ENCODE measurements at places on chromosomes 13 and 19.

- DNase-seq: no peak
Measured at GRCh38 chr13:43414111-43414510, 372.7 kb downstream of the ENOX1 start.

- DNase-seq: peak; percentile 95
Measured at GRCh38 chr19:10812902-10813404, 23.1 kb downstream of the TMED1 start.

DNA sequence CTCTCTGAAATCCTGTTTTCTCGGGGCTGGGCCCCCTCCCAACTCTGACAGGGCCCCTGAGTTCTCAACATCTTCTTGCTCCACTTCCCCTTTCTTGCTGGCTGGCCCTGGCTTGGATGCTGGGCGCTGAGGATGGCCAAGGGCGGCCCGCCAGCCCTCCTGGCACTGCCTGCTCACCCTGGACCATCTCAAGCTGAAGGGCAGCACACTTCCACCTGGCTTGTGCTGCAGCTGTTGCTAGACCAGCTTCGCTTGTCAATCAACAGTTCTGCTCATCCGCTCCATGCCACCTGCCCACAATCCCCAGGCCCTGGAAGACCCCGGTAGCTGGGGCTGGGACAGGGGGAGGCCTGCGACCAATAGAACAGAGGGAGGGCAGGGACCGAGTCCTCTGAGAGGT lies 6.9 kb upstream of the GMIP start:
- DNase-seq: no peak

- no peak for DNase-seq
Measured at GRCh38 chr13:110272227-110272626, 34.7 kb downstream of the COL4A1 start.

GRCh38 chr13:27188239-27188638 lies 16.6 kb upstream of the USP12 start:
- no peak for DNase-seq

DNA sequence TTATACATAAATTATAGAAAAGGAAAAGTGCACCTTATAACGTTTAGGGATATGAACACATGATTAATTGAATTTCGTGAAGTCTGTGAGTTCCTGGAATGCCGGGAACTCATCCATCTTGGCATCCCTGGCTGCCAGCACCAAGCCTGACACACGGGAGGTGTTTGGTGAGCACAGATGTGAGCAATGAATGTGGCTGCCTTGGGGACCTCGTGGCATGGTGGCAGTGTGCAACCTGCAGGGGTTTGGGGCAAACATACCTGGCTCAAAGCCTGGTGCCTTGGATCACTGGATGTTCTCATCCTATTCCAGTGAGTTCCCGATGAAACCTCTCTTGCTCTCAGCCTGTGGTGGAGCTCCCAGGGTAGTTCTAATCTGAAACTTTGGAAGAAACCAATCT lies 10.4 kb upstream of the MAP2K2 start:
- DNase-seq: no peak

DNA sequence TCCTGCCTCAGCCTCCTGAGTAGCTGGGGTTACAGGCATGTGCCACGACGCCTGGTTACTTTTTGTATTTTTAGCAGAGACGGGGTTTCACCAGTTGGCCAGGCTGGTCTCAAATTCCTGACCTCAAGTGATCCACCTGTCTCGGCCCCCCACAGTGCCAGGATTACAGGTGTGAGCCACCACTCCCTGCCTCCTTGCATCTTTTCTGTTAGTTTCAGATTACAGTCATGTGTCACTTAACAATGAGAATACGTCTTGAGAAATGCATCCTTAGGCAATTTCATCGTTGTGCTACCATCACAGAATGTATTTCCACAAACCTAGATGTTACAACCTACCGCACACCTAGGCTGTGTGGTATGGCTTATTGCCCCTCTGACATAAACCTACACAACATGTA lies 180.4 kb downstream of the TM9SF2 start:
- DNase-seq: no peak

DNA sequence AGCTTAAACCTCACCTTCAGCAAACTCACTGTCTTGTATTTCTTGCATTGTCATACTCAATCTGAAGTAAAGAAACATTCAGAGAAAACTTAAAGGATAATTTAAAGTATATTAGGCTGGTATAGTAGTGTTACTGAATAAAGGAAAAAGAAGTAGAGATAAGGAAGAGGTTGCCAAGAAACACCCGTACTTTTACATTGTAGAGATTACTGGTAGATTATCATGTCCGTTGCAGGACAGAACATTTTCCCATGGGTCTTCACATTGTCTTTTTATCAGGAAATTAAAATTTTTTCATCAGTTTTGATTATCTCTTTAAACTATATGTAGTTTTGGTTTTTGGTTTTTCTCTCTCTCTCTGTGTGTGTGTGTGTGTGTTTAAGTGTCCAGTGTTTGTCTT lies 19.9 kb upstream of the GPR183 start:
- DNase-seq: no peak

DNA sequence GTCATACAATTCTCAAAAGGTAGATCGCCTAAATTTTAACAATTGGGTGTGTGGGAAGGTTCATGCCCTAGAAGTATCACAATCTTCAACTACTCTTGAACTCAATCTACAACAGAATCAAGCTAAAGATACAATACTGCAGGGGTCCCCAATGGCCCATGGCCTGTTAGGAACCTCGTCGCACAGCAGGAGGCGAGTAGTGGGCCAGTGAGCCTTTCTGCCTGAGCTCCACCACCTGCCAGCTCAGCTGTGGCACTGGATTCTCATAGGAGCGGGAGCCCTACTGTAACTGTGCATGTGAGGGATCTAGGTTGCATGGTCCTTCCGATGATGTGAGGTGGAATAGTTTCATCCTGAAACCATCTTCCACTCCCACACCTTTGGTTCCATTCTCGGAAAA lies 230.6 kb downstream of the KLF12 start:
- no peak for DNase-seq

GRCh38 chr13:100102042-100102441 lies 13.1 kb downstream of the PCCA start:
- DNase-seq: no peak

GRCh38 chr13:97372936-97373335 lies 61.0 kb upstream of the RAP2A start:
- DNase-seq: no peak

DNA sequence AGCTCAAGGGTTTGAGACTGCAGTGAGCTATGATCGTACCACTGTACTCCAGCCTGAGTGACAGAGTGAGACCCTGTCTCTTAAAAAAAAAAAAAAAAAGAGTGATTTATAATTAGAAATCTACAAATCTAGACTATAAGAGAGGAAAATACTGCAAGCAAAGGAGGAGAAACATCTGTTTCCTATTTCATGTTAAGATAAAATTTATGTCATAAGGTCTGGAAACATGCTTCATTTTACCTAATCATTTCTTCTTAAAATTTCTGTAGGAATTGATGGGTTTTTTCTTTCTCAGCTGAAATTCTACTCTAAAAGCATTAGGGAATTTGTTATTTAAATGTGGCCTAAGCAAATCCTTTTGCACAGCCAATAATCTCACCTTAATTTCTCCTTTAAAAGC lies 53.2 kb downstream of the C13orf42 start:
- DNase-seq: no peak

GRCh38 chr13:22648320-22648801 lies 532.4 kb upstream of the SGCG start:
- DNase-seq: no peak

DNA sequence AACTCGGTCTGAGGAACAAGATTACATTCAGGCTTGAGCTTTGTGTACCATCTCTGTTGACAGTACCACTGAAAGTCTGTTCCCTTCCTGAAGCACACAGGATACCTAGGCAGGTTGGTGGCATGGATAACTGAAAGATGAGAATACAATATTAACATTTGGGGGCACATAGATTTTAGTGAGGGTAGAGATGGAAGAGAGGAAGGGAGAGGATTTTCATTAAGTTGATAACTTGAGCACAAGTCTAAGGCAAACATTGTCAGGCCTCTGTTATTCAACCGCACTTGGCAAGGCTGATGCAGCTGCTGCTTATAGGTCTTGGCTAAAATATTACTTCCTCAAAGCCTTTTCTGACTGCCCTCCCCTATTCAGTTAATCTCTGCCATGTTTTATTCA lies 10.9 kb downstream of the MIR17HG start:
- no peak for DNase-seq

GRCh38 chr13:111561091-111561781 lies 240.8 kb downstream of the TEX29 start:
- DNase-seq: no peak

DNA sequence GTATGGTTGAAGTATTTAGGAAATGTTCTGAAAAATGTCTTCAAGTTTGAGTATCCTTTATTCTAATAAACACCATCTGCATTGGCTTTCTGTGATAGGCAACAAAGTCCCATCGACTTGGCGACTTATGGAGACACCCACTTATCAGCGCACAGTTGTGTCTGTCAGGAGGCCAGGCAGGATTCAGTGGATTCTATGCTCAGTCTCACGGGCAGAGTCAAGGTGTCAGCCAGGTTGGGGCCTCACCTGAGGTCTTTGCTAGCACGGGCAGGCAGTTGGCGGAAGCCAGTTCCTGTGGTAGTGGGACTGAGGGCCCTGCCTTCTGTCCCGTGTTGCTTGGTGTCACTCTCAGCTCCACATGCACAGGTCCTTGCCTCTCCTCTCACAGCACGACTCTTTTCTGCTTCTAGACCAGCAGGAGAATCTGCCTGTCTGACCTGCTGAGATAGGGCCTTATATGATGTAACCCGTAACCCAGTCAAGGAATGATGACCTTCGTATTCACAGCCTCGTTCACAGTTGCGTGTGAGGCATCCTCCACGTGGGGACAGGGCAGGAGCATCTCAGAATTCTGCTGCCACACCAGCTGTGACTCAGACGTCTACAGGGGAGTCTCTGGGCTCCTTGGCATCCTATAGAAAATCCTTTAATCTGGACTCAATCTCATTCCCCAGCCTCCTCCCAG lies 10.0 kb downstream of the CUL4A start:
- DNase-seq: peak; percentile 53

- DNase-seq: peak; percentile 27
Measured at GRCh38 chr13:39253774-39254173, 215.5 kb downstream of the NHLRC3 start.

GRCh38 chr13:91123456-91124127 lies 223.9 kb upstream of the MIR17HG start:
- peak; percentile 36 for DNase-seq

DNA sequence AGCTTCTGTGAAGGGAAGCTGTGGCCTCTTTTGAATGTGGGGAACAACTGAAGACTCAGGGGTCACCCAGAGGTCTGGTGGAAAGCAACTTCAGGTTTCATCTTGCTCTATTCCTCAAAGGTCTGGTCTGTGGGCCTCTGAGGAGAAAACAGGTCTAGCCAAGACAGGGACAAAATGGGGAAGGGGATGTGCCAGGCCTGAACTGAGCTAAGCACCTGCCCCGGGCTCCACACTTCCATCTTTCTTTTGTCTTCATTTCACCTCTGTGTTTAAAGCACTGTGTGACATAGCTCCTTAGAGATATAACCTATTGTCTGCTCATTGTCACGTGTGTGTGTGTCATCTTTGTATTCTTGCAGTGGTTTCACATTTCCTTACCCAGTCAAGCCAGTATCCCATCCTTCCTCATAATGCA lies 19.9 kb upstream of the GDF15 start:
- DNase-seq: peak; percentile 77

GRCh38 chr19:41407271-41407670 lies 9.7 kb downstream of the BCKDHA start:
- DNase-seq: peak; percentile 34

GRCh38 chr13:73820688-73821087 lies 313.5 kb downstream of the KLF12 start:
- no peak for DNase-seq

GRCh38 chr19:47350630-47351029 lies 1.5 kb downstream of the DHX34 start:
- no peak for DNase-seq

DNA sequence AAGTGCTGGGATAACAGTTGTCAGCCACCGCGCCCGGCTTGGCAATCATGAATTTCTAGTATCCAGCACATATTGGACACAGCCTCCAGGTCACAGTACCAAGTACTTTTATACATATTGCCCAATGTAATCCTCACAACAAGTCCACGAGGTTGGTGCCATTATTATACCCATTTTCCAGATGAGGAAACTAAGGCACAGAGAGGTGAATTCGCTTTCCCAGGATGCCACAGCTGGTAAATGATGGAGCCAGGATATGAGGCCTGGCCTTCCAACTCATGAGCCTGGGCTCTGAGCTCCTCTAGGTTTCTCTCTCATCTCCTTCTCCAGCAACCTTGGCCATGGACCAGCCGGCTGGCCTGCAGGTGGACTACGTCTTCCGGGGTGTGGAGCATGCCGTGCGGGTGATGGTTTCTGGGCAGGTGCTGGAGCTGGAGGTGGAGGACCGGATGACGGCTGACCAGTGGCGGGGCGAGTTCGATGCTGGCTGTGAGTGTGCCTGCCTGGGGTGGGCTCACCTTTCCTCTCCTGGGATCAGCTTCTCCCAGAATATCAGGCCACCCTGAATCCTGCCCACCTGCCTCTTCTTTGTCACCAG lies 7.5 kb downstream of the CCDC61 start:
- no peak for DNase-seq

DNA sequence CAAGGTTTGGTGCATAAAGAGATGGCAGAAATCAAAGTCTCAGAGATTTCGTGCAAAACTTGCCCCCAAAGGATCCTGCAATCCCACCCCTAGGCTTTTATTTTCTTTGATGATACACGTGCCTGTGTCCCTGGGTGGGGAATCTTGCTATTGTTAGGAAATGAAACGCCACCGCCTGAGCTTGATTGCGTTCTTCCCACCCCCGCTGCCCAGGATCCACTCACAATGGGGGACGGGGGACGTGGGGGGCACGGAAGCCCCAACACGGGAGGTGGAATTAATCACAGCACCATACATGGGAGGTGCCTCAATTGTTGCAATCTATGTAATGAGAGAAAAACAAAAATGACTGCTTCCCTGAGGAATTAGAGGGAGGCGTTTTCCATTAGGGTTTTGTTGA lies 39.6 kb downstream of the ZNRF4 start:
- no peak for DNase-seq

- peak; percentile 62 for DNase-seq
Measured at GRCh38 chr19:47109541-47110375, 3.8 kb downstream of the ZC3H4 start.

- peak; percentile 41 for DNase-seq
Measured at GRCh38 chr19:55283548-55284377, at the start of gene BRSK1. TSS of gene BRSK1 (plus strand) at chr19:55283997. CDS start at chr19:55284443, 446 bp downstream.

Measured in cardiac fibroblast (primary cell).